ENCODE measurements at places on chromosomes 5 and 9. TPM values are rescaled to one million over a fixed set of nuclear protein-coding genes. Genes with fewer than 3 reads are reported as not detected.

GRCh38 chr9:86941197-86941596 lies 6.1 kb downstream of the GAS1 start:
- no peak for DNase-seq

- peak; percentile 26 for DNase-seq
Observed at GRCh38 chr5:103428411-103428871, 134.1 kb downstream of the NUDT12 start.

ECSCR gene
- polyA plus RNA-seq: 21.6 TPM

C9orf72 gene
- 32.1 TPM for polyA plus RNA-seq

RC3H2 gene
- 27.1 TPM for polyA plus RNA-seq

GRCh38 chr5:3187771-3188425 lies 407.7 kb upstream of the IRX1 start:
- no peak for DNase-seq

- DNase-seq: no peak
Observed at GRCh38 chr5:68754536-68754935, 339.3 kb upstream of the SLC30A5 start.

DNA sequence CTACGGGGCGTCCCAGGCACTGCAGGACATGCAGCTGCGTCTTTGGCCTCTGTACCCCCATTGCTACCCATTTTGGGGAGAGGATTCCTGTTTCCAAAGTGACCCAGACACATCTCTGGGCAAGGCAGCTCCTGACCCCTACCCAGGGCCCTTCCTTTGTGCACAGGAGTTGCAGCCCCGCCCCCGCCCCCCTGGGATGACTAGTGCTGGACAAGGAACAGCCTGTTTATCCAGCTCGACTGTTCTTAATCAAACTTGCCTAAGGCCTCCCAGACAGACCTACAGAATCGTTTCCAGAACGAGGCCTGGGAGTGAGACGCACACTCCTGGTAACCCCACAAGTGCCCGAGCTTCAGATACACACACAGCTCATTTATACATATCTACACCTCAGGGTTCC lies 13.2 kb downstream of the DIPK1B start:
- DNase-seq: no peak

DNA sequence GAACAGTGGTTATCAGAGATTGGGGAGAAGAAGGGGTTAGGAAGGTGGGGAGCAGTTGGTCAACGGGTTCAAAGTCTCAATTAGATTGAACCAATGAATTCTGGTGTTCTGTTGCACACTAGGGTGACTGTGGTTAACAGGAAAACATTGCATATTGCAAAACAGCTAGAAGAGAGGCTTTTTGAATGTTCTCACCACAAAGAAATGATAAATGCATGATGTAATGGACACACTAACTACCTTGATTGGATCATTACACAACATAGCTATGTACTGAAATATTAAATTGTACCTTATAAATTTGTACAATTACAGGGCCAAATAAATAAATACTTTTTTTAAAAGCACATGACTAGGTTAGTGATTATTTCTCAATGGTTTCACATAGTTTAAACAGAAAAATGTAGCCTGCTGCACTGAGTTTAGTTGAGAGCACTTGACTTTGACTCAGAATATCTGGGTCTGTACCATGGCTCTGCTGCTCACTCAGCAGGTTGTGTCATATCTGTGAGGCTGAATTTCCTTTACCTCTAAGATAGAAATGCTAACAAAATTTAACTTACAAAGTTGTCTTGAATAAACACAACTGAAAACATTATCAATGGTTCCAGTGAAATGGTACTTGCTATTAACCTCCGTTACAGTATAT lies 30.4 kb downstream of the NUDT12 start:
- DNase-seq: peak; percentile 76

DNA sequence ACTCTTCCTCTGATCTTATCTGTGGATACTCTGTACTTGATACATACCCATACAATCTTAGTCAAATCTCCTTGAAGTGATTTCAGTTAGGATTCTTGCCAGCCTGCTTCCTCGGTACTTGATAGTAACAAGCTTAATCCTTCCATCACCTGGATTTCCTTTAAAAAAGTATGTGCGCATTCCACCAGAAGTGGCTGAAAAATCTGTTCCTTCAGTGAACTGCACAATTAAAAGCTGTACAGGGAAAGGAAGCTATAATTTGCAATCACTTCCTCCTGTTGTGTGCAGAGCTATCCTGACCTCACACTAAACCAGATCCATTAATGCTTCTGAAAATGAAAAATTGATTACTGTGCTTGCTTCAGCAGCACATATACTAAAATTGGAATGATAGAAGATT lies 47.3 kb downstream of the PWWP2A start:
- no peak for DNase-seq

GRCh38 chr5:170861917-170862766 lies at the start of gene RANBP17:
TSS of gene RANBP17 (plus strand) at chr5:170862018.
- DNase-seq: peak; percentile 78

DNA sequence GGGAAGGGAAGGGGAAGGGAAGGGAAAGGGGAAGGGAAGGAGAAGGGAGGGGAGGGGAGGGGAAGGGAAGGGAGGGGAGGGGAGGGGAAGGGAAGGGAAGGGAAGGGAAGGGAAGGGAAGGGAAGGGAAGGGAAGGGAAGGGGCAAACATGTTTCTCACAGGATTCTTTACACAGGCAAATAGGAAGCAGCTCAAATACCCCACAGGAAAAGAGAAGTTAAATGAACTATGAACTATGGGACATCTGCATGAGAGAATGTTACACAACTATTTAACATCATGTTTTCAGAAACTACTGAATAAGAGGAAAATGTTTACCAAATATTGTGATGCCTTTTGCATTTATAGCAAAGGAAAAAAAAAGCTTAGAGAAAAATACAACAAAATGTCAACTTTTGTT lies 125.4 kb upstream of the SLC30A5 start:
- no peak for DNase-seq

PCDHGB5 gene
- polyA plus RNA-seq: 1.8 TPM

- peak; percentile 70 for DNase-seq
Observed at GRCh38 chr5:88269222-88269771, 652 bp upstream of the TMEM161B start.

GRCh38 chr5:135020111-135020895 lies 13.7 kb downstream of the PITX1 start:
- DNase-seq: no peak

DNA sequence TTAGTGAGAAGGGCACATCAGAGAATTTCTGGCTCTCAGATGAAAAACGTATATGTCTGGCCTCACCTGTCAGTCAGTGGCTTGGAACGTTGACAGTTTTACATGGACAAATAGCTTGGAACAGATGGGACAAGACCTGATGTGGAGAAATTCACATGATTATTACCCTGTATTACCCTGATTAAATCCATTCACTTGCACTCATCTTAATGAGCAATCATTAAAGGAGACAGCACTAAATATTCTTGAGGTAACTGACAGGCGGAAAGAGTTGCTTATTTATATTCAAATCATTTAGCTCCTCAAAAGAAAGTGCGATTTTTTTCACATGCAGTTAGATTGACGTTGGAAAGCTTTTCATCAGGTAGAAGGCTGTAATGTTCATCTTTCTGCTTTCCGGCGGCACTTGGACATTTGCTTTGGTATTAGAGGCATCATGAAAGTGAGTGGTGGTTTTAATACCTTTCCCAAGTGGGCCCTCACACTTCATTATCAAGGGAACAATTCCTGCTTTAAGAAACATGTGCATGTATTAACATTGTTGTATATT lies 11.7 kb upstream of the TAS2R1 start:
- no peak for DNase-seq

- DNase-seq: no peak
Observed at GRCh38 chr9:93326654-93327053, 124.8 kb upstream of the FAM120A start.

- no peak for DNase-seq
Observed at GRCh38 chr9:72921888-72922654, 30.8 kb downstream of the ALDH1A1 start.

CCNB1 gene
- 40.7 TPM for polyA plus RNA-seq

- no peak for DNase-seq
Observed at GRCh38 chr5:159873680-159874079, 42.6 kb upstream of the ADRA1B start.

CSNK1G3 gene
- polyA plus RNA-seq: 24.5 TPM

GRCh38 chr5:124634741-124635323 lies 111.6 kb downstream of the ZNF608 start:
- no peak for DNase-seq

SPATA31A3 gene
- not detected for polyA plus RNA-seq

CNTNAP3B gene
- polyA plus RNA-seq: 11.7 TPM

PCDHB15 gene
- polyA plus RNA-seq: 3.0 TPM

DNA sequence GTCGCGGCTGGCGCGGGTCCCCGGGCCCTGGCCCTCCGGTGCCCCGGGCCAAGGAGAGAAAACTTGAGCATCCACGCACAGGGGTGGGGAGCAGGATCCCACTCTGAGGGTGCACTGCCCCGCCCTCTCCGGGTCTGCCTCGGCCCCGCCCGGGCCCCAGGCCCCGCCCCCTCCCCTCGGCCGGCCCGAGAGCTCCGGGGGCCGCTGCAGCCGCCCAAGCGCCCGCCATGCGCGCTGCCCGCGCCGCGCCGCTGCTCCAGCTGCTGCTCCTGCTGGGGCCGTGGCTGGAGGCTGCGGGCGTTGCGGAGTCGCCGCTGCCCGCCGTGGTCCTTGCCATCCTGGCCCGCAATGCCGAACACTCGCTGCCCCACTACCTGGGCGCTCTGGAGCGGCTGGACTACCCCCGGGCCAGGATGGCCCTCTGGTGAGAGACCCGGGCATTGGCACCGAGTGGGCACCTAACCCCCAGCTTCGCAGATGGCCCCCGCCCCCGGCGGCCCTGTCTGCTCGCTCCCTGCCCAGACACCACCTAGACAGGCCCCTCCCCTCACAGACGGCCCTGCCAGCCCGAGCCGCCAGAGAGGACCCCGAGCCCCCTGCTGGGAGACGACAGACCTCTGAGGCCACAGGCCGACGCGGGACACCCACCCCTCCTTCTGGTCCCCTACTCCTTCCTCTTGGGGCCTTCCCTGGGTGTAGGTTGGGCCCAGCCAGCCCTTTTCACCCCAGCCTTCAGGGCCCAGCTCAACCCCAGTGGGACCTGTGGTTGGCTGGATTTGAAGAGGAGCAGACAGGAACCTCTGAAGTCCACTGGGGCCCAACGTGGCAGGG lies at the start of gene CERCAM:
Gene CERCAM (plus strand): TSS at position 207 of the 831 bp plus-strand sequence. CDS start 21 bp downstream, at position 228.
- DNase-seq: peak; percentile 54

DNA sequence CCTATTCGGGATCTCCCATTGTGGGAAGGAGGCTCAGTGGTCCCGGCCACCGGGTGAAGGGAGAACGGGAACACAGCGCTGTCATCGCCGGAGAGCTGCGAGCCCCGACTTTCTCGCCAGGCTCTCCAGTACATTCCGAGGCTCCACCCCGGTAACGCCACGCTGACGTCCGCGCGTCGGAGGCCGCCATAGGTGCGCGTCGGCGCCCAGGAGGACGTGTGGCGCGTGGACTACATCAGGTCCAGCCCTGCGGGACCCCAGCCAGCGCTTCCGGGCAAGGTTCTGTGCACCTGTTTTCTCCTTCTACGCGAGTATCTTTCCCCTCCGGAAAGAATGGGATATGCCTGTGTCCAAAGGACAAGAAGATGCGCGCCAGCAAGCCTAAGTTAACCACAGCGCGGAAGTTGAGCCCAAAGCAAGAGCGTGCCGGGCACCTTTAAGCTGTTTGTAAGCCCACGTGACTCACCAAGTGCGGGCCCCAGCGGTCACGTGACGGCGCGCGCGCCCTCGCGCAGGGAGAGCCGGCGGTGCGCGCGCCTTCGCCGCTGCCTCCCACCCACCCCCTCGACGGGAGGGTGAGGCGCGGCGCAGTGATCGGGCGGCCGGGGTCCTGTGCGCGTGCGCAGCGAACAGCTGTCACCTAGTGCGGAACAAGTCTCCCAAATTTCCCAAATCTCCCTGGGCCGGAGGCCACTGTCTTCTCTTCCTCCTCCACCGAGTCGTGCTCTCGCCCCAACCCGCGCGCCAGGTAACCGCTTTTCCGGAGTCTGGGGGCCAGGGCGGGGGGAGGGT lies at the start of gene KDM4C:
Gene KDM4C (plus strand): TSS at position 518 of the 792 bp plus-strand sequence. CDS start 35,016 bp downstream, outside the sequence.
- DNase-seq: peak; percentile 97

MEIKIN gene
- polyA plus RNA-seq: not detected

DNA sequence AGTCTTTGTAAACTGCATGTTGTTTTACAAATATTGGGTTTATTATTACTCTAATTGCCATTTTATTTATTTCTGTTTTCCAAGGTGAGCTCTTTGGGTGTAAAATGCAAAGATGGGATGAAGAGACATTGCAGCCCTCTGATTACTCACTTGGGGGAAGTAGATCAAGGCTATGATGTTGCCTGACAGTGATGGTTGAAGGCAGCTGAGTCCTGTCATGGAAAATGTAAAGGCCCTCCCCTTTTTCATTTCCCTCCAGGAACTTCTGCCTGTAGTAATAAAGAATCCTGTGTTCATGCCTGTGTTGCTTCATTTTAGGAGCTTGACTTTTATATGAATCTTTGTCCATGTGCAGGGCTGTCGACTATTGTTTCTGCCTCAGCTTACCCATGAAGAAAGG lies 605.4 kb upstream of the CLINT1 start:
- peak; percentile 43 for DNase-seq

TAF11L5 gene
- polyA plus RNA-seq: not detected

- no peak for DNase-seq
Observed at GRCh38 chr9:31520301-31521085, 864.0 kb upstream of the ACO1 start.

DNA sequence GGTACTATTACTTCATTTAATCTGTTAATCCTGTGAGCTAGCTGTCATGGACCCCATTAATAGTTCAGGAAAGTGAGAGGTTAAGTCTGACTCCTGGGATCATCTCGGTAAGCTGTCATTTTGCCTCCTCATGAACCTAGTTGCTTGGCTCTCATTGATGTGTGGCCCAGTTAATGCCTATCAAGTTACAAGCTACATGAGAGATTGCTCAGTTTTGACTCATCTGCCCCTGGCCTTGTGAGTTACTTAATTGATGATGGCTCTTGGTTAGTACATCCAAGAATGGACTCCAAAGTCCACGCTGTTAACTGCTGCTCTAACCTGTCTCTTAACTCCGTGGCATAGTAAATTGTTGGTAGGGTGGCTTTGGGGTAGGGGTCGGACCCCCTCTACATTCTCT lies 23.9 kb downstream of the LARP1 start:
- peak; percentile 80 for DNase-seq

DNA sequence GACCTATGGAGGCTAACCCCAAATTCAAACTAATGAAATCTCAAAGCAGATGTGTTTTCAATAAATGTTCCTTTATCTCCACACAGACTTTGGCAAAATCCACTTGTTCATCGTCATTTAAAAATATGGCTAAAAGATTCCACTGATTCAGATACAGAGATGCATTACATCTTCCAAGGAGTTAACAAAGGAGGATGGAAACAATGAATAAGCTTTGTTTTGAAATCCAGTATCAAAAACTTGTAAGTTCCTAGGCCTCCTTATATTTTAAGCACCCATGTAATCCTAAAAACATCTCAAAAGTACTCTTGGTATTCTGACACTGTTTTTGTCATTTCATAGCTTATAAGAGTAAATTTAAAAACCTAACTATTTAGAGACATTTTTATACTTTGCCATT lies 345.6 kb upstream of the ACTBL2 start:
- DNase-seq: no peak

GGTA1 gene
- 8.8 TPM for polyA plus RNA-seq

DNA sequence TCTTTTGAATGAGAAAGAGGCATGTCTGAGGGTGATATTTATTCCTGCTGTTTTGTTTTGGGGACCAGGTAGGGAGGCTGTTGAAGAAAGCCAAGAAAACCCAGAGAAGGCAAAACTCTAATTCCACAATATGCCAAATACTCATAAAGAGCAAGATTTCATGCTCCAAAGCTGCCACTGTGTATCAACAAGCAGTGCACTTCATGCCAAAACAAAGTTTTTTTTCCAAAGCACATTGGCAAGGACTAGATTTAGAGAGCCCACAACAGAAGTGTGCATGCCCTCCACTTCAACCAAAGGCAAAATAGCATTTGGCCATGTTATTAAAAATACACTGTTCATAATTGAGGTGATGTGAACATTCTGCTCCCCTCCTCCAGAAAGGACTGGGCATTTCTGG lies 229.9 kb downstream of the EBF1 start:
- DNase-seq: no peak

IL4 gene
- polyA plus RNA-seq: not detected
